ENCODE measurements at places on chromosomes 1 and 21.

DNA sequence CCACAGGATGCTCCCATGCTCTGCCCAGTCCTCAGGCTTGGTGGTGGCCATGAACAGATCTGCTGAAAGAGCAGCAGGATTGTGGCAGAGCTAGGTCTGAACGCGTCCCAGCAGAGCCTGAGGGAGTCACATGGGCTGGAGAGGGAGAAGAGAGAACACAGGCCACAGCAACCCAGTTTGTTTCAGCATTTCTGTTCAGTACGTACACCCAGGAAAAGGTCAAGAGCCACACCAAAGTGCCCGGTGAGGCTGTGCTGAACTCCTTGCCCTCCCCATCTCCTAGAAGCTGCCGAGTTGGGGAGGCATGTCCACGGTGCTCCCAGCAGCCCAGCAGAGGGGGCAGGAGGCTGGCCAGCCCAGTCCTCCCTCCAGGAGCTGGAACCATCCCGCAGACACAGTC, 5.5 kb downstream of the PKP1 start:
- DNase-seq: no peak

DNA sequence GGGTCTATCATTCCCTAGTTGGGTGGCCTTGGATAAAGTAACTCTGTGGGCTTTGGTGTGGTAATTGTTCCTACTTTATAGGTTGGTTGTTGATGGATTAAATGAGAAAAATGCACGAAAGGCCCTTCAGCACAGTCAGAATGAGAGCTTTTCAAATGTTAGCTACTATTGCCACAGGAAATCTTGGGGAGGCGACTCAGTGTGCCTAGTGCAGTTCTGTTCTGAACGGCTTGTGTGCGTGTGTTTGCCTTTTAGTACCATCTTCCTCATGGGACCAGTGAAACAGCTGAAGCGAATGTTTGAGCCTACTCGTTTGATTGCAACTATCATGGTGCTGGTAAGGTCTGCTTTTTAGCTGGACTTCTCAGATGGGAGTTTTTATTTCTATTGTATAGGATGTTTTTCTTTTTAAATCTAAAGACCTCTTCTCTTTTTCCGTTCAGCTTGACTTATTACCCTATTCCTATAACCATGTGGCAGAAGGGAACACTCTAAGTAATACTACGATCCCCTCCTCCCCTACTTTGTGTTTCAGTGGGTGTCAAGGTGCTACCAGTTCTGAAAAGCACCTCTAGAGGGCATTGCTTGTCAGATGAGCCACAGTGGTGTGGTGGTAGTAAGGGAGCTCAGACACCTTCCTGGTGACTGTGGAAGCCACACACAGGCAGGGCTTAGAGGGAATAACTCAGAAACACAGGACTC, 9.2 kb downstream of the SFT2D2 start:
- peak; percentile 67 for DNase-seq

DNA sequence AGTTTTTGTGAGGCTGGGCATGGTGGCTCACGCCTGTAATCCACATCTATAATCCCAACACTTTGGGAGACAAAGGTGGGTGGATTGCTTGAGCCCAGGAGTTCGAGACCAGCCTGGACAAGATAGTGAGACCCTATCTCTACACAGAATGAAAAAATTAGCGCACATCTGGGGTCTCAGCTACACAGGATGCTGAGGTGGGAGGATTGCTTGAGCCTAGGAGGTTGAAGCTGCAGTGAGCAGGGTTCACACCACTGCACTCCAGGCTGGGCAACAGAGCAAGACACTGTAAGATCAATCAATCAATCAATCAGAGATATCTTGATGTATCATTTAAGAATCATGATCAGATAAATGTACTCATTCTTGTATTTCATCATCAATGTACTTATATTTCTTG, 7.1 kb downstream of the ZYG11B start:
- DNase-seq: no peak

GRCh38 chr1:234897754-234898454, 230.7 kb downstream of the TOMM20 start:
- no peak for DNase-seq

GRCh38 chr1:236356141-236356540, 37.9 kb upstream of the EDARADD start:
- DNase-seq: no peak

DNA sequence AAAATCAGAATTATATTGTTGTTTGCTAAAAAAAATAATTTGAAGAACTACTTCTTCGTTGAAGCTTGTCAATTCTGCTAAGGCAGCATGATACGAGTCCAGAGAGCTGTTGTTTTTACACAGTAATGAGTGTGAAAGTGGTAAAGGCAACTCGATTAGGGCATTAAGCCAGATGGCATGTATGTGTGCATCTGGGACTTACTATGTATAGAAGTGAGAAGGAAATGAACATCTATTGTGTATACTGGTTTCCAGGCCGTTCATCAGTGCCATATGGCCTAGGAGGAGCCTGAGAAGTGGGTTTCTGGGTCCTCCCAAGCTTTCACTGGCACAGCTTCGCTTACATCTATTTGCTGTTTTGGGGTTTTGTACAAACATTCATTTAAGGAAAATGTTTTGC, 5.7 kb downstream of the CTPS1 start:
- DNase-seq: no peak

All from adipocyte (in vitro differentiated cells).